NCI-H226 (cell line): ENCODE measurements at places on chromosomes 1 and 21.
A peak's percentile ranks its signal among the peaks of the same experiment; 100 is the strongest.

- DNase-seq = no peak
Measured at GRCh38 chr1:40929155-40929554, 50.3 kb upstream of the CTPS1 start.

DNA sequence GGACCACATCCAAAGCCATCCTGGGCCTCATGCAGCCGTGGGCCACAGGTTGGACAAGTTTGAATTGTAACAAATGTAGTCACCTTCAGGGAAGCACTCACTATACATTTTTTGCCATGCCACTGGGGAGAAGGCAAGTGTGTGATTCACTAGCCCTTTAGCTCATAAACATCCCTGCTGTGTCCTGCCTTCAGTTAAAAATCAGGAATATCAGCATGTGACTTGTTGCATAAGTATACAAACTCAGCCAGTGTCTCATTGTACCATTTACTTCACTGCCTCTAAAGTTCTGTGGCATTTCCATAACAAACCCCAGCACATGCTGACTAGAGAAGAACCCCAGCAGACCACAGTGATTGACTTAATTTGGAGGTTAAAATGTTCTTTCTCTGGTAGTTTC lies 142.0 kb upstream of the C1orf105 start:
- peak; percentile 14 for DNase-seq

- DNase-seq = peak; percentile 77
Measured at GRCh38 chr1:11934302-11935056, at the start of gene PLOD1. Gene PLOD1 (plus strand): TSS chr1:11934717. CDS start chr1:11934780, 63 bp downstream.

- peak; percentile 40 for DNase-seq
Measured at GRCh38 chr1:8202182-8202905, 115.6 kb upstream of the SLC45A1 start.

- DNase-seq = no peak
Measured at GRCh38 chr1:240599830-240600229, 12.1 kb downstream of the GREM2 start.

- no peak for DNase-seq
Measured at GRCh38 chr21:24076179-24076578, 1531.1 kb downstream of the MRPL39 start.

GRCh38 chr21:44012474-44013379 lies 618 bp downstream of the TRAPPC10 start:
- peak; percentile 22 for DNase-seq

- DNase-seq = peak; percentile 10
Measured at GRCh38 chr1:226626577-226626956, 78.0 kb downstream of the STUM start.

DNA sequence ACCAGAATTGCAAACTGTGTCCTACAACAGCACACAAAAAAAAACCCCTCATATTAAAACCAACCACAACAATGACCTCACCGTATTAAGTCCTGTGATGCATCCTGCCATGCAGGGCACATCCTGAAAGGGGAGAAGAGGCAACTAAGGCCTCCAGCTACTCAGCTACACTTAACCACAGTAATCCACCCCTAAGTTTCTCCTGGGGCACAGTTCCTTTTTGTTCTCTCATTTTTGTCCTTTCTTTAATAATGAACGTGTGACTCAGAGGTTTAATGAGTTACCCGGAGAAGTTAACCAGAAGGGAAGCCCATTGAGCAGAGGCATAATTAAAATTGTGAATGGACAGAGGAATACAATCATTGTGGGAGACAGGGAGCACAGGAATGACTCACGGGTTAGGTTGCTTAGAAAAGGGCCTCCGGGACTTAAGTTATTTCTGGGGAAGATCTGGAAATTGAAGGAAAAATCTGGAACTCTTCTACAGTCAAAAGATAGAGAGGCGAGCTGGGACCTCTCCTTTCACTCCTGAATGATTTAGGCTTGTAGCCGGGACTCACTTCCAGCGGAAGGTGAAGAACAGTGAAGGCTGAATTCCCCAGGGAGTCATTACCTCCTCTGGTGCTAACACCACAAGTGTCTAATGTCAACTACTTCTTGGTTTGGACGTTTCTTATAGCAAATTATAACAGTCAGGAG lies 36.9 kb upstream of the HIVEP3 start:
- peak; percentile 87 for DNase-seq

DNA sequence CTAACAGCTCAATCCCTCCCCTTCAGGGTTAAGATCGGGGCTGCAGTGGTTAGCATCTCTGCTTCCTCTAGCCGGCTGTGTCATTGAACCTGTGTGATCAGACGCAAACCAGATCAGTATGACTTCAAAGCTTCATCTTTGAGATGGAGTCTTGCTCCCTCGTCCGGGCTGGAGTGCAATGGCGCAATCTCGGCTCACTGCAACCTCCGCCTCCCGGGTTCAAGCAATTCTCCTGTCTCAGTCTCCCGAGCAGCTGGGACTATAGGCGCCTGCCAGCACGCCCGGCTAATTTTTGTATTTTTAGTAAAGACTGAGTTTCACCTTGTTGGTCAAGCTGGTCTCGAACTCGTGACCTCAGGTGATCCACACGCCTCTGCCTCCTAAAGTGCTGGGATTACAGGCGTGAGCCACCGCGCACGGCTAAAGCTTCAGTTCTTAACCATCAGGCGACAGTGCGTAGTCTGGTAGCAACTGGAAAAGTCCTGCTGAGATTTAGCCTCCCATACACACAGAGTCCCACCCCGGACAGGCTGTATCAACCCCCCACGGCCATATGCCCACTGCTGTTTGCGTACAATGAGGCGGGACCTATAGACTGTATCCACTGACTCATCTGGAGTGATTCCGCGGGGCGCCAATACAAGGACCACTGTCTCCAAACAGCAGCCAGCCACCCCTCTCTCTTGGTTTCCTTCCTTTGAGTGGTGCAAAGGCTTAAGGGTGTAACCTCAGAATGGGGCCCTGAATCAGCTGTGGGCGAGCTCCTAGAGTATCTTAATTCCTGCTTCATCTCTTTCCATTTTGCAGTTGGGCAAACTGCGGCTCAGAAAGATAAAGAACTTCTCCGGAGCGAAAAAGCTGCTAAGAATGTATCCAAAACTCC lies 23.3 kb downstream of the CELA3A start:
- no peak for DNase-seq

DNA sequence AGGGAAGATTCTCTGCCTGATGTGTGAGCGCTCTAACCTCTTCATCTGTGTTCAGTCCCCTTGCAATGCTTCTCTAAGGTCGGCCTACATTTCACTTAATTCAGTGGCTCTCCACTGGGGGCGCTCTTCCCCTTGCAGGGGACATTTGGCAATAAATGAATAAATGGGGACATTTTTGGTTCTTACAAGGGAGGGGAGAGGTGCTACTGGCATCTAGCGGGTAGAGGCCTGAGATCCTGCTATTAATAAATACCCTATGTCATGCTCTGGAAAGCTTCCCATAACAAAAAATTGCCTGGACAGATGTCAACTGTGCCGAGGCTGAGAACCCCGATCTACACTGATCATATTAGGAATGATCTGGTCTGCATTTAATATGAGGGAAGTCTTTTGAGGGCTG lies 25.9 kb upstream of the DNAJC11 start:
- DNase-seq = peak; percentile 45
